Panc1 (cell line): ENCODE measurements at places on chromosomes 11 and 22. TPM values are rescaled to one million over a fixed set of nuclear protein-coding genes. Genes with fewer than 3 reads are reported as not detected.

Gene FXYD2
- total RNA-seq = 0.39 TPM

Gene SF3B2
- total RNA-seq = 271 TPM

Gene MMP27
- not detected for total RNA-seq

Gene SLC22A6
- total RNA-seq = not detected

Gene NPTXR
- total RNA-seq = 32.6 TPM

Gene TCN1
- not detected for total RNA-seq

Gene SHISA8
- 0.62 TPM for total RNA-seq

Gene HBD
- total RNA-seq = not detected

Gene SERPING1
- 1.3 TPM for total RNA-seq

Gene NXPE2
- not detected for total RNA-seq

Gene MRGPRE
- total RNA-seq = 0.13 TPM

Gene GDPD5
- 6.0 TPM for total RNA-seq

Gene CD3D
- total RNA-seq = 0.39 TPM

Gene MLC1
- total RNA-seq = not detected

Gene ZNF214
- 3.0 TPM for total RNA-seq

Gene YAP1
- 158 TPM for total RNA-seq

Gene SYT9
- total RNA-seq = 3.7 TPM

Gene OAF
- 13.7 TPM for total RNA-seq

Gene POU2AF2
- total RNA-seq = not detected

Gene CADM1
- total RNA-seq = 3.9 TPM

Gene C11orf52
- total RNA-seq = not detected

Gene OR51B4
- not detected for total RNA-seq

Gene NXPE1
- total RNA-seq = not detected

Gene IL10RA
- total RNA-seq = 0.41 TPM

Gene CARNS1
- total RNA-seq = 1.0 TPM

Gene GAS2
- 0.87 TPM for total RNA-seq

Gene NLRP14
- total RNA-seq = 0.08 TPM
